ENCODE measurements at places on chromosomes 5 and 9. TPM values are rescaled to one million over a fixed set of nuclear protein-coding genes. Genes with fewer than 3 reads are reported as not detected.

SH3PXD2B gene
- total RNA-seq, result 10.0 TPM

GMCL2 gene
- total RNA-seq, result not detected

EIF4E1B gene
- total RNA-seq, result not detected

KDM4C gene
- total RNA-seq, result 18.1 TPM

CD180 gene
- total RNA-seq, result 1.6 TPM

SHISAL2B gene
- total RNA-seq, result not detected

TAF11L5 gene
- not detected for total RNA-seq

LIFR gene
- total RNA-seq, result 59.7 TPM

KLF9 gene
- total RNA-seq, result 56.2 TPM

LCN2 gene
- 0.38 TPM for total RNA-seq

AQP3 gene
- total RNA-seq, result 22.5 TPM

KIF2A gene
- 11.6 TPM for total RNA-seq

CCL19 gene
- total RNA-seq, result 8.0 TPM

CDK9 gene
- 58.3 TPM for total RNA-seq

OR1L1 gene
- total RNA-seq, result not detected

FAM78A gene
- 50.4 TPM for total RNA-seq

CYSRT1 gene
- not detected for total RNA-seq

IGIP gene
- total RNA-seq, result 12.3 TPM

SLC4A9 gene
- total RNA-seq, result 0.09 TPM

OTULINL gene
- 12.9 TPM for total RNA-seq

C5orf58 gene
- not detected for total RNA-seq

PCDHA9 gene
- 0.05 TPM for total RNA-seq

GNAQ gene
- 27.8 TPM for total RNA-seq

SLC36A2 gene
- 0.29 TPM for total RNA-seq
